SHP77 treated with DMSO at 0.1 percent for 48 hours (cell line): ENCODE measurements at places on chromosomes 1 and 21.

DNA sequence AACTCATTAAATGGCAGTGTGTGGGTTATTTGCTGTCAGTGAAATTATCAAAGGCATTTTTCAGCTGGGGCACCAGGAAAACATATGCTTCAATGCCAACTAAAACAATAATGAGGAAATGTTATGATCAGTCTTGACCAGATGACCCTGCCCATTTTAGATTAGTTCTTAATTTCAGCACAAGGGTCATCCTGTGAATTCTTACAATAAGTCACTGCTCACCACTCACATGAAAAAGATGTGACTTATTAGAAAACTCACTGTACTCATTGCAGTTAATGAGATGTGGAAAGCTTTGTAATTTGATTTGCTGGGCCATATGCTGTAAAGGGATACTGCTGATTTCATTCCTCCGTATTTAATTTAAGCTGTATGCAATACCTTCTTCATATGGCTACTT is 178.5 kb upstream of the LMO4 start:
- DNase-seq = no peak

- no peak for DNase-seq
Observed at GRCh38 chr1:225851805-225852204, 30.4 kb downstream of the TMEM63A start.

- no peak for DNase-seq
Observed at GRCh38 chr1:107451715-107452114, 310.9 kb downstream of the NTNG1 start.

GRCh38 chr1:221805121-221805520 is 63.2 kb upstream of the DUSP10 start:
- DNase-seq = no peak

- no peak for DNase-seq
Observed at GRCh38 chr1:205042911-205043806, at the start of gene CNTN2. CNTN2 (plus strand) TSS chr1:205043212; CDS start chr1:205053186, 9,974 bp downstream.

DNA sequence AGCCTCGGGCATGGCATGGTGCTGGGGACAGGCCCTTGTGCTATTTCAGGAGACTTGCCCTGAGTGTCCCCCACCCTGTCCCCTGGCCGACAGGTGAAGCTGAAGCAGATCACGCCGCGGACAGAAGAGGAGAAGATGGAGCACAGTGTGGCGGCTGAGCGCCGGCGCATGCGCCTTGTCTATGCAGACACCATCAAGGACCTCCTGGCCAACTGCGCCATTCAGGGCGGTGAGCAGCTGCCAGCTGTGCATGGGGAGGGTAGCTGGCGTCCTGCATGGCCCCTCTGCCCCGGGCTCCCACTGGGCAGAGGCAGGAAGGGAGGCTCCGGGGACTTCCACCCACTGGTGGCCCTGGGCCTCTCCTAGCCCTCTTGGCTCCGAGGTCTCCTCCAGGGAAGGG is 28.9 kb downstream of the FAM151A start:
- DNase-seq = no peak

DNA sequence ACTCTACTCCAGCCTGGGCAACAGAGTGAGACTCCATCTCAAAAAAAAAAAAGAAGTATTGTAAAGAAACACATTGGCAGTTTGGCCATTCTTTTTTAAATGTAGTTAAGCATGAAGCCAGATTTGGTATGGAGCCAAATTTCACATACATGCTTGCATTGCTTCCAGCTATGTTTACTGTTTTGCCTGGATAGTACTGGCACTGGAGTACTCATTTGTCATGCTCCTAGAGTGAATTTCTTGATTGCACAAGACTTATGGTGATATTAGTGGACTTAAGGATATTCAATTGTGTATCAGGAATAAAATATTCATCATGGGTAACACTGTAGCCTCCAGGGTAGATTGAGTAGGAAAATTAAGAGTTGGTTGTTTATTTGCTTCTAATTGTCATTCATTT is 24.5 kb upstream of the SLC9A1 start:
- DNase-seq = no peak
